Cerebellum (tissue), 4 donors: ENCODE measurements at places on chromosomes 11 and 22.

- no peak for DNase-seq
These were observed 501.9 kb downstream of the BRD1 start for GRCh38 chr22:49325531-49326395.

DNA sequence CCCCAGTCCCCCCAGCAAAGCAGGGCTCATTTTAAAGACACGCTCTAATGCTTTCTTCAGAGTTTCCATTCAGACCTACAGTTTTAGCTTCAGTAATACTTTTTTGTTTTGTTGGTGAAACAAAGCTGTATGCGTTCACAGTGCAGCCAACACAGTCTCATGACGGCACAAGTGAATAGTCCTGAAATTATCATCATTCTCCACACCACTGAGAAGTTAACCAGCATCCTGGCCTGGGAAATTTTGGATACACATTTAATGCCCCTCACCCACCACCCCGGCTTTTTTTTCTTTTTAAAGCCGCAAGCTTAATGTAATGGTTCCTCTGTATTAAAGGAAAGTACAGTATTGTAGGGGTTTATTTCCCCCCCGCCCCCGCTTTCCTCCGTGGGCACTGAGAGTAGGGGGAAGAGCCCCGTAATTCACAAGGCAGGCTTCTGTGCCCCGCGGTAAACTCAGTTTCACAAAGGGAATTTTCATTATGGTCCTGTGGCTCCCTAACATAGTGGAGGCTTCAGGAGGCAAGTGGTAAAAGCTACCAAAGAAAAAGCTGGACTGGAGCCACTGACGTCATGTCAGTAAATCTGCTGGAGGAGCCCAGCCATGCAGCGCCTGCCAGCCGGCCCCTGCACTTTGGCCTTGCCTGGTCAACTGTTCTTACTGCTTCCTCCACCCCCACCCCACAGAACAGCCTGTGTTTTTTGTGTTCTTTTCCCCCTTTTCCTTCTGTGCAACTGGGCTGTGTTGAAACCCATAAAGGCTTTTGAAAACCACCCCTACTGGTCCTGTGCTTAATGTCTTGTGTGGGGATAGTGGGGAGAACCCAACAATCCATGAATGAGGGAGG, 18.2 kb downstream of the TEAD1 start:
- peak; percentile 72 for DNase-seq

DNA sequence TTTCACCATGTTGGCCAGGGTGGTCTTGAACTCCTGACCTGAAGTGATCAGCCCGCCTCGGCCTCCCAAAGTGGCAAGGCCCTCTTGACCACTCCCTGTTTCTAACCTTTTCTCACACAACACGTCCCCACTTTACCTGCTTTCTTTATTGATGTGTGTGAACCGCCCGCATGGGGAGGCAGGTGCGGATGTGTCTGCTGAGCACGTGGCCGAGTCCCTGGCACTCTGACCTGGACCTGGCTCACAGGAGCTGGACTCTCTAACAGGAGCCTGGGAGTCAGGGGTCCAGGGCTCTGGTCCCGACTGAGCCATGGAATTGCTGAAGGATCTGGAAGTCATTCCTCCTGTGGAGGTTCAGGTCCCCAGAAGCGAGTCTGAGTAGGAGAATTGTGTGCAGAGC, 40.0 kb downstream of the C11orf96 start:
- DNase-seq: no peak

DNA sequence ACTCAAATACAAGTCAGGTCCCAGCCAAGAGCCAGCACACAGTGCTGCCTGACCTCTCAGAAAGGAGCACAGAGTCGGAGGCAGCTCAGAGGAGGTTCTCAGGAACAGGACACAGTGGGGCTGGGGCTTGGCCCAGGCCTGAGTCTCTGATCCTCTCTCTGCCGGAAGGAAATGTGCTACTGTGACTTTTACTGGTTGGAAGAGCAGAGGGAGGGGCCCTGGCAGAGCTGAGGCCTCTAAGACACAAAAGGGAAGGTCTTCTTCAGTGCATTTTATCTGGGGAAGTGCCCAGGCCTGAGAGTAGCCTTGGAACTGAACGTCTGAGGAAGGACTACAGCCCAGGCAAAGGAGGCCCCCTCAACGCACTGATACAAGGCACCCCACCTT, 16.2 kb upstream of the CASTOR1 start:
- DNase-seq: no peak

DNA sequence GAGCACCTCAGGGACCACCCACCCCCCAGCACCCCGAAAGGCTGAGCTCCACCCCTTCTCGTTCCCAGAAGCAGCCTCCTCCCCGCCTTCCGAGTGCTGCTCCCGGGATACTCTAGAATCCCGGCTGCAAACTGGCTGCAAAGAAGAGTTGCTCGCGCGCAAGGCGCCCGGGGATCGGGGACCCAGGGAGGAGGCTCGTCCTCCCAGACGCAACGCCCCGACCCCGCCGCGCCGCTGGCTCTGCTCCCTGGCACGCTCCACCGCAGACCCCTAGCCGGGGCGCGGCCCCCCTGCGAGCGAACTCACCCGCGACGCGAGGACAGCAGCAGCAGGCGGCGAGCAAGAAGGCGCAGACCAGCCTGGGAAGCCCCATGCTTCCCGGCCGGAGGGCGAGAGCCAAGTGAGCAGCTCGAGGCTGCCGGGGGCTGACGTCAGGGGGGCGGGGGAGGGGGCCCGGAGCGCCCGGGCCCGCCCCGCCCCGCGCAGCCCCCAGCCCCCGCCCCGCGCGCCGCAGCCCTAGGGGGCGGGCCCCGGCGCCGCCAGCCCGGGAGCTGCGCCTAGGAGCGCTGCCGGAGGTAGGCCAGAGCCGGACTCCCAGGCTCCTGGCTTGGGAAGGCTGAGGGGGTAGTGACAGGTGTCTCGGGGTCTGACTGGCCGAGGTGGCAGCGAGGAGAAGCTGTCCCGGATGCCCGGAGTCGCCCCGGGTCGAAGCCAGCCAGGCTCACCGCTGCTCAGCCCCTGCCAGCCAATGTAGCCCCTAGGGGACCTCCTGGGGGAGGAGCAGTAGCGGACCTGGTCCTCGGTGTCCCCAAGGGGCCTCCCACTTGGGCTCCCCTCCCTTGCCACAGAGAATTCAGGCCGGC, at the start of gene MCAM:
TSS of gene MCAM (minus strand) at position 402 of the 863 bp plus-strand sequence. CDS start at position 373, 29 bp downstream.
- peak; percentile 68 for DNase-seq

- no peak for DNase-seq
These were observed 10.8 kb downstream of the SLC22A24 start for GRCh38 chr11:63132985-63133775.

DNA sequence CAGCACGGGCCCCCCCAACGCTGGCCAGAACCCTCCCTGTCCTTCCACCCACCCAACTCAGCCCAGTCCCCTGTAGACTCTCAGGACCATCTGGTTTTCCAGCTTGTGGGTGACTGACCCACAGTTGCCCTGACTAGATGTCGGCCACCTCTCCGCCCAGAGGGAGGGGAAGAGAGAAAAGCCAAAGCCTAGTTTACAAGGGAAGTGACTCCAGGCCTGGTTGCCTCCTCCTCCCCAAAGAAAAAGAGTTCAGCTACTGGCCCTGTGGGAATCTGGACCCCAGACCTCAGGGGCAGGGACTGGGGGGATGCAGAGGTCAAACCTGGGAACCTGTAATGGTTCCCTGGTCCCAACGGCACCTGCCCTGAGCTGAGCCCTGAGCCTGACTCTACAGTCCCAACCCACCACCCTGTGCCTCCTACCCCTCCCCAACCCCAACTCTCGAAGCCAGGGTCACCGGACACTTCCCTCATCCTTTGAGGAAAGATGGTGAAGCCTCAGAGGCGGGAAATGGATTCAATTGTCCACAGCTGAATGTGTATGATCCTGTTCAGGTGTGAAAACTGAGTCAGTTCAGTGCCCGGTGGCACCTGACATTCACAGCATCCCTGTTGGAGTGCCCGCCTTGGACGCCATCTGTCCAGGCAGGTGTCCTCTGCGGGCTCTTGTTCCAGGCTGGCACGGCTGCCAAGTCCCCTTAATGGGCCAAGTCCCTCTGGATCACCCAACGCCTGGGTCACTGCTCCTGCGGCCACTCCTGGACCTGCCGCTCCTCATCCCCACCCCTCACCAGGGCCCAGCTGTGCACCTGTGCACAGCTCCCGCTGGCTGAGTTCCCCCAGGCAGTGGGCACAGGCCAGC, 21.0 kb upstream of the WNT7B start:
- DNase-seq: peak; percentile 77

- DNase-seq: peak; percentile 92
These were observed 11.9 kb downstream of the TTLL1 start for GRCh38 chr22:43077121-43077877.

DNA sequence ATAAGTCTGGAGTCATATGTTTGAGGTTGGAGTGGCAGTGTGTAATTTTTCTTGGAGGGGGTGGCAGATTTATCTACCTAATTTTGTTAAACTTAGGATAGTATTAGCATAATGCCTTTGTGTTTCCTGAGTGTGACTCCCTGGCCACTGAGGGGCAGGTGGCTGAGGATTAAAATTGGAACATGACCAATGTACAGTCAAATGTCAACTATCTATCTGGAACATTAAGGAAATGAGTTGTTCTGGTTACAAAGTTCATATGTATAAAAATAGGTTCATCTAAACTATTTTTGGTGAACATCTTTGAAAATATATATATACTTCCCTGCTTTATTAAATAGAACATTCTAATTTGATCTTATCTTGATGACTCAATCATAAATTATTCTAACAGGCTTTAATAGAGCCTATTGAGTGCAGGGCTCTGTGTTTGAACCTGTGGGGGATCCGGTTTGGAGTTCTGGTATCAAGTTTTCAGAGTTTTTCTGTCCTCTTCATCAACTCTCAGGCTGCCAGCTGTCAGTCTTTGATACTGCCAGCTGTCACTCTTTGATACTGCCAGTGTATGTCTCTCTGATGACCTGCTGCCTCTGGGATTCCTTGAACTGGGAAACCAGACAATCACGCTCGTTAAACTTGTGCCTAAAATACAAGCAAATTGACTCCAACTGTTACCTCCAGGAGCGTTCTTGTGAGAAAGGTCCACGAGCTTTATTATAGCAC, 309.6 kb downstream of the METTL15 start:
- no peak for DNase-seq

- DNase-seq: no peak
These were observed 25.7 kb upstream of the LRRC55 start for GRCh38 chr11:57155838-57156607.

- peak; percentile 70 for DNase-seq
These were observed at the start of gene CAPN1 for GRCh38 chr11:65181569-65182257. Gene CAPN1 (plus strand): TSS chr11:65181928. CDS start chr11:65182702, 774 bp downstream.

- no peak for DNase-seq
These were observed 49.3 kb upstream of the CLPB start for GRCh38 chr11:72483412-72484186.

- no peak for DNase-seq
These were observed 2.9 kb upstream of the OR51V1 start for GRCh38 chr11:5203366-5203765.

GRCh38 chr22:39648630-39648950, 78.0 kb downstream of the CACNA1I start:
- DNase-seq: no peak

DNA sequence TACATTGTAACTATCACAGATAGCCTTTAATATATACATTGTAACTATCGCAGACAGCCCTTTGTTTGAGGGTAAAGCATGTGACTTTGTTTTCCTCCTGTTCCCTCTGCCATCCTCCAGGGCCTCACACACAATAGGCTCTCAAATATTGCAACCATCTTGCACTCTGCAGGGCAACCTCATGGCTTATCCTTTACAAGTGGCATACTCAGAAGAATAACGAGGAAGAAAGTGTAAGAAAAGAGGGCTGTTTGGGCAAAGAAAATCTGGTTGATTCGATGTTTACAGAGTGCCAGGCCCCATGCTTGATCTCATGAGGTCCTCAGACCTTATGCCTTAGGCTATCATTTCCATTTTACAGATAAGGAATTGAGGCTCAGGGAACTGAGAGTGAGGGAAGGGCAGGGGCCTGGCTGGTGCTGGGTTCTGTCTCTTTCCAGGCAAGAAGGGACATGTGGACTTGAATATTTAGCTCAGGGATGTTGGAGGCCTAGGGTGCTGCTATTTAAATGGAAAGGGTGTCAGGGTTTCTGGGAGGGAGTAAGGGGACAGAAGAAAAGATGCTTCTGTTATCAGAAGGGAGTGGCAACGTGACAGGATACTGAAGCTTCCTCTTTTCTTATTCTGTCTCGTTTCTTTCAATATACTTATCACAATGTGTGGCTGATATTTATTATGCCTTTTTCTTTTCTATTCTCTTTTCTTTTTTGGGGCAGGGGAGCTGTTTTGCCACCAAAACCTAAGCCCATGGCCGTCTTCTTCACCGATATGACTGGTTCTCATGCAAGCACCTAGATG, 1.1 kb upstream of the SAMM50 start:
- no peak for DNase-seq

GRCh38 chr11:71352748-71353147, 95.4 kb downstream of the DHCR7 start:
- no peak for DNase-seq

DNA sequence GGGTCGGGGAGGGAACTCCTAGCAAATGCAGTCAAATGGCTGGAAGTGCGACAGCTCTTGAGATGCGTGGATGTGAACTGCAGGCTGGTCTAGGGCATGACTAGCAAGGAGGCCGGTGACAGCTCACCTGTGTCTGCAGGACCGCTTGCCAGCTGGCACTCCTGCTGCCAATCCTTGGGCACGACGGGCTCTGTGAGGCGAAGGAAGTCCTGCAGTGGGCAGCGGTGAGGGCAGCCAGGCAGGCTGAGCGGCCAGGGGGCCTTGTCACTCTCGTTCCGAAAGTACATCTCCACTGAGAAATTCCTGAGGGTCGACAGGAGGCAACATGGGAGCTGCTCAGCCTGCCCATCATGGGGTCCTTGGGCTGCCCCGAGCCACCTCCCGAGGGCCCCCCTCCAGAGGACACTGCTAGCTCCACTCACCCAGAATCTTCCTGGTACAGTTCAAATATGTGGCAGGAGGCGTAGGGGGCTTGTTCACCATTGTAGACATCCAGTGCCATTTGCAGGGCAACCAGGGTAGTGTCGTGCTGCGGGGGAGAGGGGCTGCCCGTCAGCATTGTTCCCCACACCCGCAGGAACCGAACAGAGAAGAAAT, 5.9 kb downstream of the ACP2 start:
- peak; percentile 61 for DNase-seq

- no peak for DNase-seq
These were observed 4.5 kb downstream of the POLDIP3 start for GRCh38 chr22:42610186-42610585.

- no peak for DNase-seq
These were observed 73.0 kb downstream of the TENM4 start for GRCh38 chr11:79367844-79368243.

DNA sequence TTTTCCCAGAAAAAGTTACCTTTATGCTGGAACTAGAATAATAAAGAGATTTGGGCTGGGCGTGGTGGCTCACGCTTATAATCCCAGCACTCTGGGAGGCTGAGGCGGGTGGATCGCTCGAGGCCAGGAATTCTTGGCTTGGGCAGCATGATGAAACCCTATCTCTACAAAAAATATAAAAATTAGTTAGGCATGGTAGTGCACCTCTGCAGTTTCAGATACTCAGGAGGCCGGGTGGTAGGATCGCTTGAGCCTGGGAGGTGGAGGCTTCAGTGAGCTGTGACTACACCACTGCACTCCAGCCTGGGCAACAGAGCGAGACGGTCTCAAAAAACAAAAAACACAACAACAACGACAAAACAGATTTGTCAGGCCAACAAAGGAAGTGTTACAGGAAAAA, 119.3 kb upstream of the OR9Q1 start:
- DNase-seq: no peak

DNA sequence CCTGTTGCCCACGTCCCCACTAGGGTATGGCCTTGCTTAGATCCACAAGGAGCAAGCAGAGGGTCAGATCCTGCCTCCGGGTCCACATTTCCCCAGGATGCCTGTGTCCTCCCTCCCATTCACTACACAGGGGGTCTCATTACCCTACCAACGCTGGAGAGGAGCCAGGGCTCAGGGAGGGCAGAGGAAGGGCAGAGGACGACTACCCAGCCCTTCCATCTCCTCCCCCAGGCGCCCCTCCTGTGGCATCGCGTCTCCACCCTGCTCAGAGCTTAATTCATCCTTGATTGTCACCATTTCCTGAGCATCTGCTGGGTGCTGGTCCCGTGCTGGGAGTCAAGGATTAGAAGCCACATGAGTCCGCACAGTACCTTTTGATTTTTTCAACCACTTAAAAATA, 5.0 kb downstream of the NFAM1 start:
- no peak for DNase-seq
